ENCODE measurements at places on chromosomes 6 and 20. TPM values are rescaled to one million over a fixed set of nuclear protein-coding genes. Genes with fewer than 3 reads are reported as not detected.

ITCH gene
- total RNA-seq = 71.4 TPM

SGK2 gene
- total RNA-seq = 82.3 TPM

ERVFRD-1 gene
- 0.10 TPM for total RNA-seq

ARMH2 gene
- total RNA-seq = not detected

COL9A1 gene
- total RNA-seq = 0.82 TPM

Data from colonic mucosa (tissue), 4 donors.